Epithelial cell of esophagus (primary cell): ENCODE measurements at places on chromosomes 5 and 9.

DNA sequence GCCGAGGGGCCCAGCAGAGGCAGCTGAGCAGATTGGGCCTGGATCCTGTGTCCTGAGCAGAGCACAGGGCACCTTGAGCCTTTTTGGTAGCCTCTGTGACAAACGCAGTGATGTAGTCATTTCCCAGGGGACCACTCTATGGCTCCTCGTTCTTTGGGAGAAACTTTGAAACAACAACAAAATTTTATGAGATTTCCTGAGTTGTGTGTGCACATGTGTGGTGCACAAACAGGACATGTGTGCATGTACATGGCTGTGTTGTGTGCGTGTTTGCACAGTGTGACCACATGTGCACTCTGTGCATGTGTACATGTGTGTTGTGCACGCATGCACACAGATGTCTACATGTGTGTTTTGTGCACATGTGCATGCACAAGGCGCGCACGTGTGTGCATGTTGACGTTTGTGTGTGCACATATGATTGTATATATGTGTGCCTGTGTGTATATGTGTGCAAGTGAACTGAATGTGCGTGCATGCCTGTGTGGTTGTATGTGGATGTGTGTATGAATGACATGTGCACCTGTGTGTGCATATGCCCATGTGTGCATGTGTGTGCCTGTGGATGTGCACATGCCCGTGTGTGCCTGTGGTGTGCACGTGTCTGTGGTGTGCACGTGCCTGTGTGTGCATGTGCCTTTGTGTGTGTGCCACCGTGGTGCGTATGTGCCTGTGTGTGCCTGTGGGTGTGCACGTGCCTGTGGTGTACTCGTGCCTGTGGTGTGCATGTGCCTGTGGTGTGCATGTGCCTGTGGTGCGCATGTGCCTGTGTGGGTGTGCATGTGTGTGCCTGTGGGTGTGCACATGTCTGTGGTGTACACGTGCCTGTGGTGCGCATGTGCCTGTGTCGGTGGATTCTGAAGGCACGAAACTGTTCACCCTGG, 221.6 kb downstream of the CACNA1B start:
- DNase-seq = no peak

DNA sequence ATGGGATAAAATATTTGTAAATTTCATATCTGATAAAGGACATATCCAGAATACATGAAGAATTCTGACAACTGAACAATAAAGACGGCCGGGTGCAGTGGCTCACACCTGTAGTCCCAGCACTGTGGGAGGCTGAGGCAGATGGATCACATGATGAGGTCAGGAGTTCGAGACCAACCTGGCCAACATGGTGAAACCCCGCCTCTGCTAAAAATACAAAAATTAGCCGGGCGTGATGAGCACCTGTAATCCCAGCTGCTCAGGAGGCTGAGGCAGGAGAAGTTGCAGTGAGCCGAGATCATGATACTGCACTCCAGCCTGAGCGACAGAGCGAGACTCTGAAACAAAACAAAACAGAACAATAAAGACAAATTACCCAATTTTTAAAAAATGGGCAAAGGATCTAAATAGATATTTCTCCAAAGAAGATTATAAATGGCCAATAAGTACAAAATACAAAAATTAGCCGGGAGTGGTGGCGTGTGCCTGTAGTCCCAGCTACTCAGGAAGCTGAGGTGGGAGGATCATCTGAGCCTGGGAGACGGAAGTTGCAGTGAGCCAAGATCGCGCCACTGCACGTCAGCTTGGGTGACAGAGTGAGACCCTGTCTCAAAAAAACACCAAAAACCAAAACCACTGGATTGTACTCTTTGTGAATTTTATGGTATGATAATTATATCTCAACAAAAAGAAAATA, 9.6 kb upstream of the NSD1 start:
- DNase-seq = no peak

GRCh38 chr5:54404568-54404967, 50.9 kb upstream of the HSPB3 start:
- DNase-seq = peak; percentile 88

GRCh38 chr9:125886365-125886764, 139.2 kb downstream of the PBX3 start:
- no peak for DNase-seq

DNA sequence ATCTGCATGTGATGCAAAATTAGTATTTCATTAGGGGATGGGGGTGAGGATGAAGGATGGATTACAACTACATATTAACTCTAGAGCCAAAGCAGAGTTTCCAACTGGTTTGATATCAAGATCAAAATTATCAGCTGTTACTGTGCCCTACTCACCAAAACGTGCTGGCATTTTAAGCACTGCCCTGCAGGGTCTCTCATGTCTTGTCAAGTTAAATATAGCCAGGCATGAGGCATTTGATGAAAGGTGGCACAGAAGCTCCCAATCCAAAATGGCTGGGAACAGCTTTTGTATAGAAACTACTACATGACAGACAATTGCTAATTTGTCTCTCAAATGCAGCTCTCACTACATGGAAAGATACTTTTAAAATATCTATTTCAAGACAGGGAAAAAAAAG, 27.1 kb upstream of the CAAP1 start:
- DNase-seq = no peak

DNA sequence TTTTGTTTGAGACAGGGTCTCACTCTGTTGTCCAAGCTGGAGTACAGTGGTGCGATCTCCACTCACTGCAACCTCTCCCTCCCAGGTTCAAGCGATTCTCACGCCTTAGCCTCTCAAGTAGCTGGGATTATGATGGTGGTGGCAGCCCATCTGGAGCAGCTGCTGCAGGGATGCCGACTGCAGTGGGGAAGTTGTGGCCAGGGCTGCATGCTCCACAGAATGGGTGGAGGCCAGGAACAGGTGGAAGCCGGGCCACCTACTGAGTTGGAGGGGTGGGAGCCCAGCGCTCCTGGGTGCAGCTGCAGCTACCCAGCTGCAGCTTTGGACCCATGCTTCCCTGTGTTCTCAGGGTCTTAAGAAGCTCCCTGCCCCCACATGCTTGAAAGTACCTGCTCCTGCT, 99.7 kb downstream of the SCAI start:
- no peak for DNase-seq

DNA sequence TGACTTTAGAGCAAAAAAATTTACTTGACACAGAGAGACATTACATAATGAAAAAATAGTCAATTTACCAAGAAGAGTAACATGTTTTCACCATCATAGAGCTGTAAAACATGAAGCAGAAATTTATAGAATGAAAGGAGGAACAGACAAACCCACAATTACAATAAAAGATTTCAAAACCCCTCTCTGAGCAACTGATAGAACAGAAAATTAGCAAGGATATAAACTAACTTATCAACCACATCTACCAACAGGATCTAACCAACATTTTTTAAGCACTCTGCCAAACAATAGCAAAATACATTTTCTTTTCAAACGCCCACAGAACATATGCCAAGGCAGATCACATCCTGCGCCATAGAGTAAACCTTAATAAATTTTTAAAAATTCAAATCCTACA, 17.9 kb downstream of the SLCO4C1 start:
- no peak for DNase-seq

GRCh38 chr5:23631302-23632045, 124.1 kb downstream of the PRDM9 start:
- peak; percentile 86 for DNase-seq

- DNase-seq = no peak
These were observed 521.2 kb downstream of the CHSY3 start for GRCh38 chr5:130425424-130425823.
